ENCODE measurements at places on chromosomes 5 and 9.

- DNase-seq, result no peak
Measured at GRCh38 chr9:18474783-18475182, 830 bp downstream of the ADAMTSL1 start.

DNA sequence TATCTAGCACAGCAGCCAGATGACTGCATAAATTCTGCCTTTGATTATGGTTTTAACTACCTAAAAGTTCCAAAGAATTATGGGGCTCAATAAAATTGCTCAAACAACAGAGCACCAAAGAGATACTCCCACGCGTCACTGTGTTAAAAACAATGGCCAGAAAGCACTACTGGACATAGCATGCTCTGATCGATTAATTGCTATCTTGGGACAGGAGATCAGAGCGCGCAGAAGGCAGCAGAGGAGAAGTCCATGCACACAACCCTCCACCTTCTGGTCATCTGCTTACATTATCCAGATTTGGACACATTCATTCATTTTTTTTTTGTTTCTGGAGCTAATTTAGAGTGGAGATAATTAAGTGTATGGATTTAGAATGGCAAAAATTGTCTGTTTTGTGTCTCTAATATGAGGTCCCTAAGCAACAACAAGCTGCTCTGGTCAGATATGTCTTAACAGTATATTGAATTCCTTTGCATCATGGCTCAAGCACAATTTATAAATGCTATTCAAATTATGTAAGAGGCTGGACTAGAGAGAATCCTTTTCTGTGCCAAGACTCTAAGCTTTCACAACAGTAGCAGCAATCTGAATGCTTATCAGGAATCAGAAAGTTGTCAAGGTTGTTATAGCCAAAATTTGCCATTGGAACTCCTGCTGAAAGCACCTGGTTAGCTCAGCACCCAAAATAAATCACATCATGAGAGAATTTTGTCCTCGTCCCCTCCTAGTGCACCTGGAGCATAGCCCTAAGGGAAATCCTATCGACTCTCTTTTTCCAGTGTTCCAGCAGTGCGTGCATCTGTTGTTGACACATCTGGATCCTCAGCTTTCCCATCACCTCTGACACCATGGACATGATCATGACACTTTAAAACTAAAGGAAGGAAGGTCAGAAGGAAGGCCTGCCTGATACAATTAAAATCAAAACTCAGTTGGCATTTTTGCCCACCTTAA, 98.6 kb upstream of the HMHB1 start:
- DNase-seq, result no peak

DNA sequence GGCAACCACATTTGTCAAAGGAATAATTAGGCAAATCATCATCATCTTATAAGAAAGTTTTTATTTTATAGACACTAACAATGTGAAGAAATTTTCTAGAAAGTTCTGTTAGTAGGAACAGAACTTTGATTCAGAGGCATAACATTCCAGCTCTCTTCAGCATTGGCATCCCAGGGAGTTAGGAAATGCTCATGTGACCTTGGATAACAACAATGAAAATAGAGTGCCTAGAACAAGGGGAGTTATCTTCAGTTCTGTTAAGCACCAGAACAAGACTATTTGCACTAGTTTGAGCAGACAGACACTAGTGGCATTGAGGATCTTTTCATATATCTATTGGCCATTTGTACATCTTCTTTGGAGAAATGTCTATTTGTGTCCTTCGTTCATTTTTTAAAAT, 7.0 kb upstream of the NMUR2 start:
- DNase-seq, result no peak

DNA sequence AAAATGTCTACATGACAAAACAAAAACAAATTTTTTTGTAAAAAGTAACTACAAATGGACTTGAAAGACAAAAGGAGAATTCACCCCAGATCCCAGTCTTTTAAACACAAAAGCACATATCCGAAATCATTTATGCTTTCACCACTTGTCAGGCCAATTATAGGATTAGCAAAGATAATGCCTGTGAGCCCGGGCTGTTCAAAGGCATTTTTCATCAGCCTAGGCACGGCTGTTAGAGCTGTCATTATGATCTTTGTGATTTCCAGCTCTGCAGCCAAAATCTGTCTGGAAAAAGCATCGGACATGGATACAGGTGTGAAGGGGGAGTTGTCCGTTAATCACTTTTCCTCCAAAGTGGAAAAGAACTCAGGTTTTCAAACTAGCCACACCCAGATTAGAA, 23.6 kb upstream of the RAB14 start:
- peak; percentile 13 for DNase-seq

GRCh38 chr5:14781106-14781505, 90.5 kb downstream of the ANKH start:
- DNase-seq, result no peak

GRCh38 chr9:72360324-72360723, 4.7 kb downstream of the ZFAND5 start:
- no peak for DNase-seq

GRCh38 chr5:67333171-67333570, 136.6 kb upstream of the CD180 start:
- no peak for DNase-seq

DNA sequence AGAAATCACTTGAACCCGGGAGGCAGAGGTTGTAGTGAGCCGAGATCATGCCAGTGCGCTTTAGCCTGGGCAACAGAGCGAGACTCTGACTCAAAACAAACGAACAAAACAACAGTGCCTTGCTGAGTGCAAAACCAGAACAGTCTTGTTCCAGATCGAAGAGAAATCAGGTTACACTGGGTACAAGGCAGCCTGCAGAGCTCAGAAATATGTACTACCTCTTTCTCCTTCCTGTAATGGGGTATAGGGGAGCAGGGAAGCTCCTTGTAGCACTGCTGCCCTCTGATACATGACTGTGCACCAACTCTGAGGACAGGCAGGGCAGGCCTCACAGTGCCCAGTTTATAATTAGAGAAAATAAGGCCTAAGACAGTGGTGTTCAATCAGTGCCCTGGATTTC, 24.7 kb downstream of the TBC1D2 start:
- no peak for DNase-seq

- DNase-seq, result peak; percentile 87
Measured at GRCh38 chr5:68215898-68216244, 315 bp downstream of the PIK3R1 start.

DNA sequence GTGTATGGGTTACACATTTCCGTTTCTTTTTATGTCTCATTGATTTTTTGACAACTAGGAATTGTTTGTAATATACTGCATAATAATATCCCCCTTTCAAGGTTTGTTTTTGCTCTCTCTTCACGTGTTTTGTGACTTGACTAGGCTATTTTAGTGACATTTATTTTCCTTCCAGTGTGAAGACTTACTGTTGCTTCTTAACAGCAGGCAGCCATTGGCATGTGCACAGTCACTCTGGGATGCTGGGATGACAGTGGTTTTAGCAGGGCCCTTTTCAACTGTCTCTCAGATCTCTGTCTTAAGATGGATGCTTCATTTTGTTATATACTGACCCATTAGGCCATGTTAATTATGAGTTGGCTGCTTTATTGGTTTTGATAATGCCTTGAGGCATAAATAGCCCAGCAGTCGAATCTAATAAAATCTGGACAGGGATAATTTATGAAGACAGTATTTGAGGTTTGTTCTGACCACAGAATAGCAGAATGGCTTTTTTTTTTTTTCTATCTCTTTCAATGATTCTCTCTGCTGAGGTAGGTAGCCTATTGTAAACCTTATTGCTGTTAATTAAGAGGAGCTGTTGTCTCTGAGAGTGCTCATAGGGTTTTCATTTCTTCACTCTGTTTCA, 536.0 kb downstream of the GABRG2 start:
- no peak for DNase-seq

- no peak for DNase-seq
Measured at GRCh38 chr5:15065091-15065490, 193.5 kb upstream of the ANKH start.

DNA sequence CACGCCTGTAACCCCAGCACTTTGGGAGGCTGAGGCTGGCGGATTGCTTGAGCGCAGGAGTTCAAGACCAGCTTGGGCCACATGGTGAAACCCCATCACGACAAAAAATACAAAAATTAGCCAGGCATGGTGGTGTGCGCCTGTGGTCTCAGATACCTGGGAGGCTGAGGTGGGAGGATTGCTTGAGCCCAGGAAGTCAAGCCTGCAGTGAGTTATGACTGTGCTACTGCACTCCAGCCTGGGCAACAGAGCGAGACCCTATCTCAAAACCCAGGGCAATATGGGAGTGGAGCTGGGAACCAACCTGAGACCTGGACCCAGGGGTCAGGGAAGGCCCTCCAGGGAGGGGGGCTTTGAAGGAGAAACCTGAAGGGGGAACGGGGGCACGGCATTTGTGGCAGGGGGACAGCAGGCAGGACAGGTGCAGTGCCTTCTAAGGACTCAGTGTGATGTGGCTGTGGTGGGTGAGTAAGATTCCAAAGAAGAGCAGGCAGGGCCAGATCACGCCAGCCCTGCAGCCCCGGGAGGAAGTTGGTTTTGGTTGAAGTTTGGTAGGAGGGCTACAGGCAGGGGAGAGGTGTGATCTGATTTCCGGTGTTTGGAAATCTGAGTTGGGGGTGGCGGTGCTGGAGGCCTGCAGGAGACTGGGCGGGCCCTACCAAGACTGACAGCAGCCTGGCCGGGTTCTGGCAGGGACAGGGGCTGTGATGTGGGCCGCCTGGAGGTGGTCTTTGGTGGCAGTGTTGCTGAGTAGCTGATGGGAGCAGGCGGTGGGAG, 46.2 kb downstream of the NTNG2 start:
- DNase-seq, result no peak

GRCh38 chr9:131153595-131153994, 28.2 kb downstream of the NUP214 start:
- no peak for DNase-seq

DNA sequence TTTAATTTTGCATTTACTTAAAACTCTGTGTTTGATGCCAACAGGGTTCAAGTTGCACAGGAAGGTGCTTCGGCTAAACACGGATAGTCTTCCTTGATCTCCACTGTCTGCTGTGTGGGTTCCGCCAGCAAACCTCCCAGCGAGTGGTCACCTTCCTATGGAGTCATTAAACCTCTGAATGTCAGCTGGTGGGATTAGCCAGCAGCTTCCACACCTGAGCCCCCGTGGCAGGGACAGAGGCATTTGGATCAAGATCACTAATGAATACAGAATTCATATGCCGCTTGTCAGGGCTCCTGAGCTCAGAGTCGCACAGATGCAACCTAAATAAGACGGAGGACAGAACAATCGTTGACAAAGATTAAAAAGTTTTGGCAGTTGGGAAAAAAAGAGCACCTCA, 39.5 kb downstream of the PSMB7 start:
- DNase-seq, result no peak

- peak; percentile 51 for DNase-seq
Measured at GRCh38 chr5:158127536-158127935, 268.6 kb upstream of the CLINT1 start.

- peak; percentile 5 for DNase-seq
Measured at GRCh38 chr9:77063645-77064285, 44.3 kb downstream of the FOXB2 start.

- DNase-seq, result no peak
Measured at GRCh38 chr5:1504069-1504595, 19.6 kb downstream of the LPCAT1 start.

GRCh38 chr5:50964746-50965653, 298.6 kb downstream of the PARP8 start:
- peak; percentile 34 for DNase-seq

All from NCI-H146 (cell line).